ENCODE measurements at places on chromosomes 11 and 22.

DNA sequence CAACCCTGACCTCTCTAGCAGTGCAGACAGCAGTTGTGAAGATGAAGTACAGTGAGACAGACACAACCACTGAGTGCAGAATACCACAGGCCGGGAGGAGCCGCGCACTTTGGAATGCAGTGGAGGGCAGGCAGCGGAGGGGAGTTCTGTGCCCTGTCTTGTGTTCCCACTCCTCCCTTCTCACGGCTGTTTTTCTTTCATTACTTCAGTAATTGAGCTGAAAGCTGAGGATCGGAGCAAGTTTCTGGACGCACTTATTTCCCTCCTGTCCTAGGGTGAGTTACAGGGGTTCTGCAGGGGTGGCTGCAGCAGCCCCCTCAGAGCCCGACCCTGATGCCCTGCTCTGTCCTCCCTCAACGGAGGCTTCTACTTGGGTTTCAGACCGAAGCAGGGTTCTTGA lies 5.6 kb downstream of the CLDN5 start:
- no peak for DNase-seq

DNA sequence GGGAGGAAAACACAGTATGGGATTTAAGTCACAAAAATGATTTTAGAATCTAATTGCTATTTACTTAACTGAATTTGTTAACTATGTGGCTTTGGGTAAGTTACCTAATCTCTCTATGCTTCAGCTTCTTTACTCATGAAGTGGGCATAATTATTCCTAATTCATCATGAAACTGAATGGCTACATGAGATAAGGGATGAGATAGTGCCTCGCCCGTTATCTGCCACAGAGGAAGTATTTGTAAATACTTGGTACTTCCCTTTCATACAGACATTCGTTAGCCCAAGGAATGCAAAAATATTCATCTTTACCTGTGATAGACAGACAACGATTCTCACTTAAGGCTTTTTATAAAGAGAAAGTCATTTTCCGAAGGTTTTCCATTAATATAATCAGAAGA lies 221.2 kb upstream of the BLID start:
- DNase-seq: no peak

- no peak for DNase-seq
Measured at GRCh38 chr11:46718155-46719019, 626 bp upstream of the F2 start.

DNA sequence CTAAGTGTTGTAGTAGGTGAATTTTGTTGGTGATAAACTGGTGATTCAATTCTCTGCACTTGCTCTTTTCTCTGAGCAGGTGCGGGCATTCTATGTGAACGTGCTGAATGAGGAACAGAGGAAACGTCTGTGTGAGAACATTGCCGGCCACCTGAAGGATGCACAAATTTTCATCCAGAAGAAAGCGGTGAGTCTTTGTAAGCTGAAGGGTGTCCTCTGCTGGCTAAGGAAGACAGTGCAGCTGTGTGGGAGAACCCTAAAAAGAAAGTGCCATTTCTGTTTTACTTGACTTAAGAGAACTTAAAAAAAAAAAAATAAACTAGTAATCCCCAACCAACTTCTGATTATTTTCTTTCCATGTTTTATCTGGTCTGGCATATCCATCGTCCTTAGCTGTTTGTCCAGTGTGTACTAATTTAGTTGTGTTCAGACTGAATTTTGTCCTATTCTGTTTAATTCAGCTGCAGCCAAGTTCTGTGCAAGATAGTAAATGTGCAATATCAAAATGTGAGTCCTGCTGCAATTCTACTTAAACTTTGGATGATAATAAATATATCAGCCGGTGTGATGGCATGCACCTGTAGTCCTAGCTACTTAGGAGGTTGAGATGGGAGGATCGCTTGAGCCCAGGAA lies 29.6 kb downstream of the CAT start:
- DNase-seq: peak; percentile 24

DNA sequence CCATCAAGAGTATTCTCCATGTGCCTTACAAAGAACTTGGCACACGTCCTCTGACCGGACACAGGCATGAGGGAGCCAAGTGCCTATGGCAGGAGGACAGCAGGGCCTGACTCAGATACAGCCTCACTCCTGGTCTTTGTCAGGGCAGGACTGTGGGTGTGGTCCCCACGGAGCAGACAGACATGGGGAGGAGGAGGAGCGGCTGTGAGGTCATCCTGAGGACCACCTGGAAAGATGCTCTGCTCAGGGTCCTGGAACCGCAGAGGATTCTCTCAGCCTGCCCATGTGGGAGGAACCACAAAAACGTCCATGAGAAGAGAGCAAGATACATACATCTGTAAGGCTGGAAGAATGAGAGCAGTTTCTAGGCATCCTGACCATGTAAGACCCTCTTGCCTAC lies 576.3 kb downstream of the BRD1 start:
- no peak for DNase-seq

GRCh38 chr11:97683733-97684132 lies 1293.9 kb downstream of the JRKL start:
- DNase-seq: no peak

- no peak for DNase-seq
Measured at GRCh38 chr11:102914238-102915043, 39.7 kb upstream of the MMP12 start.

- no peak for DNase-seq
Measured at GRCh38 chr22:50456466-50457234, 18.2 kb downstream of the SBF1 start.

GRCh38 chr11:64758330-64759079 lies 1.3 kb downstream of the PYGM start:
- no peak for DNase-seq

GRCh38 chr22:23113847-23114720 lies 27.7 kb downstream of the RSPH14 start:
- no peak for DNase-seq

- no peak for DNase-seq
Measured at GRCh38 chr11:123546515-123546914, 107.9 kb downstream of the SCN3B start.

DNA sequence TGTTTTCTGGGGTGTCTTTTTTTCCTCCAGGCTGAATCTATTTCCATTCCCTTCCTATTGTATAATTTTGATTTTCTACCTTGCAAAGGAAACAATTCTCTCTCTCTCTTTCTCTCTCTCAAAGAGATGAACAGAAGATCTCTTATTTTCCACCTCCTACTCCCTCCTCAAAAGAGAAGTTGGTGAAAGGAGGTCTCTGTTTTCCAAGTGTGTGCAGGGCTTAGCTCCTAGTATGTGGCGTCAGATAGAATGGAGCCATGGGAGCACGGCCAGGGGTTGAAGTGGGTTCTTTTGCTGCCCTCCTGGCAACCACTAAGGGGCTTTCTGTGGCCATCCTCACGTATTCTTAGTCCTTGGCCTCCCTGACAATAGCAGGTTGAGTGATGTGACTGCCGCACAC lies 480 bp downstream of the TRIM34 start:
- no peak for DNase-seq

DNA sequence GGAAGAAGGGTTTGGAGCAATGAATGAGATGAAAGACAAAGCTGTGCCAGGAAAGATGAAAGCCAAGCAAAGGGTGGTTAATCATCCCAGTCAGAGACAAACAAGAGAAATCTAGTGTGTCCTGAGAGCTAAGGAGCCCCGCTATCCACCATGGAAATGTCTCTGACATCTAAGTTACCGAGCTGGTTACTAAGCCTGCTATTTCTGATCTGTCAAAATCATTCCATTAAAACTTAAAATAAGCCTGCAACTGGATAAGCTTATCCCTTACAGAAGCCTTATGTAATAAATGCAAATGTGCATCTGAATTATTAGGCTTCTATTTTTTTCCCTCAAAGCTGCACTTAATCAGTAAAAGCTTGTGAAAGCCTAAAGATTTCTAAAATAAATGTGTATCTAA lies 22.1 kb upstream of the SESN3 start:
- DNase-seq: no peak
